Ovary (tissue), 10 donors: ENCODE measurements at places on chromosomes 4 and X.

DNA sequence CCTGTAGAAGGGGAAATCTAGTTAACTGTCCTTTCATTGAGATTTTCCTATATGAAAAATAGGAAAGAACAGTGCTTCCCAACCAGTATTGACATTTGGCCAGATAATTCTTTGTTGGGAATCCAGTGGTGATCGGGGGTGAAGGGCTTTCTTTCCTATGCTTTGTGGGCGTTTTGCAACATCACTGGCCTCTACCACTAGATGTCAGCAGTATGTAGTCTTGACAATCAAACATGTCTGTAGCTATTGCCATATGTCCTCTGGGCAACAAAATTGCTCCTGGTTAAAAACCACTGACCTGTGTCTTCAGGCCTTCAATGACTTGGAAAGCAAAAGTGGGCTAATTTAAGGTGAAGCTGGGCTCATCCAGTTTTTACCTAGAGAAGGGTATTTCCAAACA is 658.5 kb downstream of the DACH2 start:
- no peak for DNase-seq

DNA sequence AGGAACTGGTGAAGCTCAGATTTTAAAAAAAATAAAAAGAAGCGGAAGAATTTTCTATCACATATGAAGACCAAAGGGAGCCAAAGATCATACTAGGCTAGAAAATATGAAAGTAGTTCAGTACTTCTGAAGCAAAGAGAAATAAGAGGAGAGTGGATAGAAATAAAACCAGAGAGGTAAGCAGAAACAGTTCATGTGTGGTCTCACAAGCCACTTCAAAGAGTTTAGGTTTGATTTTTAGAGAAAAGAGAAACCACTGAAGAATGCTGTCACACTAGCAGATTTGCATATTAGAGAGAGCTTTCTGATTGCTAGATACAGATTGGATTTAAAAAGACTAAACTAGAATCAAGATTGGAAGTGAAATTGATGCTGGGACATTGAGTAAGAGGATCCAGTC is 51.7 kb downstream of the GABRA3 start:
- DNase-seq, result no peak

- no peak for DNase-seq
These were observed 82.2 kb downstream of the MAML3 start for GRCh38 chr4:140071806-140072205.

DNA sequence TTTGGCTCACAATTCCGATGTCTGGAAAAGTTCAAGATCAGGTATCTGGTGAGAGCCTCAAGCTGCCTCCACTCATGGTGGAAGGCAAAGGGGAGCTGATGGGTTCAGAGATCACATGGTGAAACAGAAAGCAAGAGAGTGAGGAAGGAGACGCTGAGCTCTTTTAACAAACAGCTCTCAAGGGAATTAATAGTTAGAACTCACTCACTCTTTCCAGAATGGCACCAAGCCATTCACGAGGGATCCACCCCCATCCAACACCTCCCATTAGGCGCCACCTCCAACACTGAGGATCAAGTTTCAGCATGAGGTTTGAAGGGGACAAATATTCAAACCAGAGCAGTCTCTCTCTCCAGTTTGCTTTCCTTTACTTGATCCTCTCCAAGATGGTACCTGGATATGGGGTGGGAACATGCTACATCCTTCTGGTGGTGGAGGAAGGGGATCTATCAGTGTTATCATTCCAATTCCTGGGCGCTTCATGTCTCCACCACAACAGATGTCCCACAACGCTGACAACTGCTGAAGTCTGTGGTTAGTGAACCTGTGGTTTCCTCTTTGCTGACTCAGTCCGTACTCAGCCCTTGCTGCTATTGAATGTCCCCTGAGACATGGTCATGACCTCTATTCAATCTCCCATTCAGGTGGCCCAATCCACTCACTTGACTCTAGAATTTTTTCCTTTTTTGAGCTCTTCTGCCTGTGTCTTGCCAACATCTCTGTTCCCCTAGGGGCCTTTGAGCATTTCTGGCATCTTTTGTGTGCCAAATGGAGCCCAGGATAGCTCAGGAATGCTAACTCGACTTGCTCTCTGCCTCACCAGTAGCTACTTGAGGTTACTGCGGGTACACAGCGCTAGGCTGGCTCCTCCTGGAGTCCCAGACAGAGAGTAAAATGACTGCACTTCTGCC is 395.2 kb downstream of the MID1IP1 start:
- no peak for DNase-seq

DNA sequence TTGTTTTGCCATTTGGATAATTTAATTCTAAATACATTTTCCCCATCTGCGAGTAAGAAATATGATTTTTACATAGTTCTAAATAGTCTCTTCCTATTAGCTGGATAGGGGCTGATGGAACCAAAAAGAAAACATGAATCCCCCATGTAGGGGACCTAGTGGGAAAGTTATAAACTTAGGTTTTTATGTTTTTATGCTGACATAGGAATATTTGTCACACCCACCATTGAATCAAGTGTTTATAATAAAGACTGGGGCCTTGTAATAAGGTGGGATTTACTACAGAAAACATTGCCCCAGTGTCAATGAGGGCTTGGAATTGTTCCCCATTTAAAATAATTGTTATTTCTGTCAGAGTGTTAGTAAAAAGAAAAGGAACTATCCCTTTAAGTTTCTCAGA is 2506.6 kb downstream of the PCDH7 start:
- no peak for DNase-seq

GRCh38 chr4:17427991-17428390 is 83.9 kb downstream of the QDPR start:
- no peak for DNase-seq

GRCh38 chrX:150581093-150581775 is 12.8 kb downstream of the MTM1 start:
- no peak for DNase-seq

GRCh38 chr4:102535398-102536082 is 34.4 kb downstream of the NFKB1 start:
- no peak for DNase-seq

DNA sequence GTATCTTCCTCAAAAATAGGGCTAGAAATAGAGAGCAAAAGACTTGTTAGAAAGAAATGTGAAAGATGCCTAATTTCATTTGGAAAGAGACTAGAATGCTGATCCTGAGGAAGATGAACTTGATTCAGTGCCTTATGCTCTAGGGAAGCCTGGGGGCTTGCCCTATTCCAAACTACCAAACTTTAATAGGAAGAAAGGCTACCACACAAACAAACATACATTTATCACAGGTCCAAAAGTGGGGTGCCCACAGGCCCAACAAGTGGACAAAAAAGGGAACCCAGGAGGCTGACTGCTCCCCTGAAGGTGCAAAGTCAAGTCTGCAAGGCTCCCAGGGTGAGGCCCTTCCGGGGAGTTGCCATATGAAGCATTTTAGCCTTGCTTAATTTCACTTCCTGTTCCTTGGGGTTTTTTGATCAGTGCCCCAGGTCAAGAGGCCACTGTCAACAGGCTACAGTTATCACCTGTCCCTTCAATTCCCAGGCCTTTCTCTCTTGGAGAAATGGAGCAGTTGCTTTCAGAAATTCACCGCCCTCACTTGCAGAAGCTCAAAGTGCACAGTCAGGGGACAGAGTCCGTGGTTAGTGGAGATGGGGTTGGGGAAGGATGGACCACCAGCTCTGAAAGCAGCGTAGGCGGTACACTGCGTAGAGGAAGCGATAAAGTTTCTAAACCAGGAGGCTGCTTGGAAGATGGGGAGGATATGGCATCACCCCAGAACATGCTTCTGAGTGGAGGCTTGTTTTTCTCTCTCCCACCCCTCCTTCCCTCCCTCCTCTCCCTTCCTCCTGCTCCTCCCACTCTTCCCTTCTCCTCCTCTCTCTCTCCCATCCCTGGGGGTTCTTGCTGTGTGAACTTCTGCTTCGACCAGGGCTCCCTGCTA is 36.4 kb downstream of the TMEM154 start:
- no peak for DNase-seq
